Regular cardiac myocyte (primary cell): ENCODE measurements at places on chromosomes 16 and 17. TPM values are rescaled to one million over a fixed set of nuclear protein-coding genes. Genes with fewer than 3 reads are reported as not detected.

IL17C gene
- not detected in 2 replicates for total RNA-seq

STH gene
- total RNA-seq, result not detected in 2 replicates

NDUFAB1 gene
- total RNA-seq, result 49.9 and 91.8 TPM in 2 replicates

DPEP3 gene
- not detected in 2 replicates for total RNA-seq

AHSP gene
- total RNA-seq, result not detected in 2 replicates

OR2C1 gene
- under 0.01 and 0.19 TPM in 2 replicates for total RNA-seq

ADAD2 gene
- not detected in 2 replicates for total RNA-seq

ABCA8 gene
- 40.6 and 123 TPM in 2 replicates for total RNA-seq

CCDC137 gene
- 5.6 and 13.8 TPM in 2 replicates for total RNA-seq

SDK2 gene
- total RNA-seq, result 0.19 and 0.28 TPM in 2 replicates

USP43 gene
- 0.19 TPM in 1 of 2 replicates, not detected in the other for total RNA-seq

GLIS2 gene
- 1.7 and 3.9 TPM in 2 replicates for total RNA-seq

HEATR9 gene
- not detected in 2 replicates for total RNA-seq
